Germinal center (tissue), 1 donor: ENCODE measurements at places on chromosomes 12 and 14.
A peak's percentile ranks its signal among the peaks of the same experiment; 100 is the strongest.

GRCh38 chr14:97029800-97030199 lies 232.6 kb downstream of the VRK1 start:
- DNase-seq = no peak

DNA sequence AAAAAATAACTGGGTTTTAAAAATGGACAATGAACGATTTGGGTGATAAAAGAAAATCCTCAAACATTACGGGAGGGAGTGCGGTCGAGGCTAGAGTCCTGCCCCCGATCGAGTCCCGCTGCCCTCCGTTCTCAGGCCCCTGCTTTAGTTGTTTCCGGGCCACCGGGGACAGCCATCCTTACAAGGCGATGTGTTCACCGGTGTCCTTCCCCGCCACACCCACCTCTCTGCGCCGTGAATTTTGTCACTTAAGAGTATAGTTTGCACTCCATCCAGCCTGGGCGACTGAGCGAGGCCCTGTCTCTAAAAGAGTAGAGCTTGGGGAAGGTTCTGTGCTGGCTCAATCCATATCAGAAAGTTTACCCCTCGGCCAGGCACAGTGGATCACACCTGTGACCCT lies 2.9 kb downstream of the ULK1 start:
- no peak for DNase-seq

GRCh38 chr14:106786697-106787096 lies 1260.3 kb downstream of the TMEM121 start:
- DNase-seq = no peak

DNA sequence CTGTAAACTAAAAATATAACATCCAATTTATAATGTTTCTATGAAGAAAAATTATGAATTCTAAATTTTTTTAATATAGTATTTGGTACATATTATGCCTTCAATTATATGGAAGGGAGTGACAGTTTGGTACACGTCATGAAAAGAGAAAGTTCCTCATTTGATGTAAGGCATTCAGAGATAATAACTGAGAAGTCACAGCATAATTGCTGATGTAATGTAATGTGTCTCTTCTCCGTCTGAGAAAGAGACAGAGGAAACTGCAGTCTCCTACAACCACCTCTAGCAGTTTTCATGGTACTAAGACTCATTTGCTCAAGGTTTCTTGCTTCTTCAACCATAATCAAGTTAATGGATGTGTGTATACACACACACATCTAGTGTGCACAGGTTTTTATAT lies 2.3 kb upstream of the CD69 start:
- no peak for DNase-seq

DNA sequence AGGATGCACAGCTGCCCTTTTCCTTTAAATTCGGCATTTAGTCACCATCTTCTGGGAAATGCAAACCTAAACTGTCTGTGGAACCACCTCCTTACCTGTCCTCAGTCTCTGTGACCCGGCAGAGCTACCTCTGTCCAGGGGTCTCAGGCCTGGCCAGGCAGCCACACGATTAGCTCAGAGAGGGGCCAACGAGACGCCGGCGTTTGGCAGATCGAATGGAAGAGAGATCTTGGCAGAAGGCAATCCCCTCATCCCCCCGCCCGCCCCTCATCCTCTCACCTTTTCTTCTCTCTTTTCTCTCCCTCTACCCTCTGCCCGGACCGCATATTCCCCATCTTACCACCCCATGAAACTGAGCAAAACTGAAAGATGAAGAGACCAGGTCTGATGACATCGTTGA lies 101.0 kb downstream of the PIWIL1 start:
- DNase-seq = no peak

- DNase-seq = peak; percentile 14
These were observed 1.2 kb downstream of the PELI2 start for GRCh38 chr14:56119201-56119981.

DNA sequence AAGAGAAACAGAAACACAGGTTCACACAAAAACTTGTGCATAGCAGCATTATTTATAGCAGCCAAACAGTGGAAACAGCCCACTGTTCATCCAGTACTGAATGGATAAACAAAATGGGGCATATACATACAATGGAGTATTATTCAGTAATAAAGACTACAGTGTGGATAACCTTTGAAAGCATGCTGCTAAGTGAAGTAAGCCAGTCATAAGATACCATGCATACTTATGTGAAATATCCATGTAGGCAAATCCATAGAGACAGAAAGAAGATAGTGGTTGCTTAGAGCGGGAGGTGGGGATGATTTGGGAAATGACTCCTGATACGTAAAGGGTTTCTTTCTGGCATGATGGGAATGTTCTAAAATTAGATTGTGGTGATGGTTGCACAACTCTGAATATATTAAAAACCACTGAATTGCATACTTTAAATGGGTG lies 99.4 kb downstream of the CRADD start:
- DNase-seq = no peak

DNA sequence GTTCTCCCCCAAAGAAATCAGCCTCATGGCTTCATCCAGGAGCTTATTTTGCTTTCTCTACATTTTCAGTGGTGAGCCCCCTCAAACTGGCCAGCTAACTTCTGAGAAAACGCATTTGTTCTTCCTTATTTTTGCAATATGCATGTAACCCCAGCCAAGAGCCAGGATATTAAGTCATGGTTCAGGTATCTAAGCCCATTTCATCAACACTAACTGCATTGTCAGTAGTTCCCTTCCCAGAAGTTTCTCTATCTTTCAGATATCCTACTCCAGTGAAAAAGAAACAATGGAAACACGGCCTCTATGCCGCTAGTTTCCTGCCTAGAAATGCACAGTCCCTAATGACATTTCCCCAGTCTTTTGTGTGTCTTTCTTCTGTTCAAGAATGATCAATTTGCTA lies 102.8 kb upstream of the RASSF8 start:
- no peak for DNase-seq

- no peak for DNase-seq
These were observed 6.5 kb downstream of the EPS8 start for GRCh38 chr12:15782667-15783066.

DNA sequence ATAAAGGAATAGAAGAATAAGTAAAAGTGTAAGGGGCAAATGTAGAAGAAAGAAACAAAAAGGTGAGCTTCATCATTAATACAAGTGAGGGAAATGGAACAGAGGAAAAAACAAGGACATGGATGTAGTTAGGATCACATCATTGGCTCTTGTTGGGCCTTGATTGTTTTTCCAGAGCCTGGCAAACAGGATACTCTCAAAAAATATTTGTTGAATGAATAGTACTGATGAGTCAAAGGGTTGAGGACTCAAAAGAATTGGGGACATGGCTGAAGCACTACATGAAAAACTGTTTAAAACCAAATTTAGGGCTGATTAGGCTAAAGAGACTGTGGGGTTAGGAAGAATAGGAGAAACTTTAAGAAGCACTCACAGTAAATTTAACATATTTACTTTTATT lies 11.4 kb upstream of the SRP54 start:
- DNase-seq = no peak

DNA sequence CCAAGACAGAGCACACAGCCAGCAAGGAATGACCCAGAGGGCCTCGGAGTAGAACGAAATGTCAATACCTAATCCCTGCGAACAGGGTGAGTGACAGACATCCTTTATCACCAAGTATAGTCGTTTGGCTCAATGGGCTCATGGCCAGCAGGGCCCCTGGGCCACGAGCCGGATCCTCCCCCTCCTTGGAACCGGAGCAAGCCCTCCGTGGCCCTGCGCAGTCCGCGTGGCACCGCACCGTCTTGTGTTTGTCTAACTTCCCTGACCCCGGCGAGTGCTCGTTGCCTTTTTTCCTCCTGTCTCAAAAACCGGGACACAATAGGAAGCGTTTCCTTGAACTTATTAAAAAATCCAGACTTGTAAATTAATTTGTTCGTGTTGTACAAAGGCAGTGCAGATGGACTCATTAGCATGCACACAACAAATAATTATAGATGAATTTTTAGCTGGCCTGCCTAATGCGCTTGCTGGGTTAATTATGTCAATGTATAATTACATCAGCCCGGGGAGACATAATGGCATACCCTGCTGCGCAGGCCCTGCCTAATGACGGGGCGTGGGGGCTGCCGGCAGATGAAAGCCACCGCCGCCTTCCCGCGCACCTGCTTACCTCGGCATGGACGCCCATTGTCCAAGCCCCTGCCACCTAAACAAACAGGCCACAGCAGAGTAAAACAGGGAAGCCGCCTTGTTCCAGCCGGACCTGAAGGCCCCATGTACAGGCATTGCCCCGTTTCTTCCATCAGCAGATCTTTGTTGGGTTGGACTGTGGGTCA lies 81.6 kb downstream of the PHETA1 start:
- DNase-seq = no peak

DNA sequence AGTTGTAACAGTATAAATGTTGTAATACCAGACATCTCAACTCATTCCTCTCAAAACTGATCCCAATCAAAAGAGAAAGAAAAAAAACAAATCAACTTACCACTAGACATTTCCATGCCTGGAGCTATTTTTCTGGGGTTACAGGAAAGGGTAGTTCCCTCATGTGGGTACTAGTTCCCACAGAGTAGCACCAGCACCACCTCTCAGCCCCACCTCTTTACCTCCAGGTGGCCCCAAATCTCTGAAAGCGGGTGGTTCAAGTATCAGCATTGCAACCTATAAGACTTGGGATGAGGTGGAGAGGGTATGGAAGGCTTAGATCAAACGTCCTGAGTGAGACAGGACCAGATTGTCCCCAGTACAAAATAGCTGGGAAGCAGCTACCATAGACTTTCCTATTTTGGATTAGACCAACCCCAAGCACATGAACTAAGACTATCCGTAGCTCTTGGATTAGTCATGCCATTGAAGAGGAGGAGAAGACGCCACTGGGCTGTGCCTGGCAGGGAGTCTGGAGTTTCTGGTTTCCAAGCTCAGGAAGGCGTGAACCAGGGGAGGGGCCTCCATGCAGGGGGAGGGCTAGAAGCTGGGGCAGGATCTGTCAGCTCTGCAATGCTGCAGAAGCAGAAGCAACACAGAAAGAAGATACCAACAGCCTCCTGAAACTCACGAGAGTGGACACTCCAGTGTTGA lies at the start of gene SLC39A2:
SLC39A2 (plus strand) TSS at position 620 of the 693 bp plus-strand sequence. CDS start 154 bp downstream, outside the sequence.
- DNase-seq = no peak

DNA sequence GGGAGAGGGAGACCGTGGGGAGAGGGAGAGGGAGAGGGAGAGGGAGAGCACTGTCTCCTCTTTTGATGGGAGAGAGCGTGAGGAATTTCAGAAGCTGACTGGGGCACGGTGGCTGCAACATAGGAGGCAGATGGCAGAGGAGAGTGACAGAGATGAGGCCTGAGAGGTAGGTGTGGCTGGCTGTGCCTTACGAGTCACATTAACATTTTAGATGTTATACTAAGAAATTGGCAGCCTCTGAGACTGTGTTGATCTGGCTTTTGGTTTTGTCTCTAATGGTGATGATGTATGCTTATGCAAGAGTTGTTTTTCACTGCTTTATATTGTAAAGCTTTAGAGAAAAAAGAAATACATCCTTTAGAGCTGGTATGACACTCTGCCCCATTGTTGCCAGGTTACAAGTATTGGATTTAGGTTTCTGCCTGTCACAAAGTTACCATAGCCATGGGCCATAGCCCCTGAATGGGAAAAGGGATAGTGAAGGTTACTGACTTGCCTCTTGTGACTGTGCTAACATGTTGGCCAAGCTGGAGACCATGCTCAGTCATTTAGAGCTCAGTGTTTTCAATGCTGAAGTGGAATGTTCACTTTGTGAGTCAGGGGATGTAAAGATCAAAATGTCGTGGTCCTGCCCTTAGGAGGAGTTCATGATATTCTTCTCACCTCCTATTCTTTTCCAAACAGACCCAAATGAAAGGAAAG lies 186.2 kb downstream of the SYNE2 start:
- DNase-seq = no peak

DNA sequence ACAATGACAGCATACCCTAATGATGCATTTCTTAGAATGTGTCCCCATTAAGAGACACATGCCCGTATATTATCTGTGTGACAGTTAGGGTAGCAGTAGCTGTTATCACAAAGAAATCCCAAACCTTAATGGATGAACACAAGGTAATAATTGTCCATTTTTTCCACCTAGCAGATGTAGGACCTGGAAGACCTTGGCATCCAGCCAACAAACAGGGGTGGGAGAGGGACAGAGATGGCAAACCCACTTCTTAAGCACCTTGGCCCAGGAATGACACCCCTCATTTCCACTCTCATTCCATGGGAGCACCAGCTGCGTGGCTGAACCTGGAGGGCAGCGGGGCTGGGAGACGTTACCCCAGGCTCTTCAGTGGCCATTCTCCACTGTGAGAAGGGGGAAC lies 679.0 kb downstream of the AACS start:
- no peak for DNase-seq

DNA sequence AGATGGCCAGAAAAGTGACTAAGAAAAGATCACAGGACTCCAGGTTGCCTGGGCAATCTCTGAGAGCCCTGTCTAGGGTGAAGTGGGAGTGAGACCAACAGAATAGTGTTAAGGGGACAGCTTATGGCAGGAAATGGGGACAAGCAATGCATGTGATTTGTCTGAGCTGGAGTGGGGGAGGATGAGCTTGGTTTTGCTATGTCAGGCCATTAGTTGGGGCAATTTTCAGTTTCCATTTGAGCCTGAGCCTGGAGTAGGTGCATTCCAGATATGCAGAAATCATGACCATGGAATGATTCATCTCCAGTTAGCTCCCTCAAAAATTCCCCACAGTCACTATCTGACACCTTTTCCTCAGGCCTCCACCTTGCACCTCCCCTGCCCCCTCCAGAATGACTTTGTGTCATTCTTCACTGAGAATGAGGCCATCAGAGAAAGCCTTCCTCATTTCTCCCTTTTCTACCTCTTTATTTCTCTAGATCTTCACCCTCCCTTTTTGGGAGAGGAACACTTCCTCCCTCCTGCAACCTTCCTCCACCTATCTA lies 150.9 kb upstream of the PLEKHG7 start:
- DNase-seq = no peak

DNA sequence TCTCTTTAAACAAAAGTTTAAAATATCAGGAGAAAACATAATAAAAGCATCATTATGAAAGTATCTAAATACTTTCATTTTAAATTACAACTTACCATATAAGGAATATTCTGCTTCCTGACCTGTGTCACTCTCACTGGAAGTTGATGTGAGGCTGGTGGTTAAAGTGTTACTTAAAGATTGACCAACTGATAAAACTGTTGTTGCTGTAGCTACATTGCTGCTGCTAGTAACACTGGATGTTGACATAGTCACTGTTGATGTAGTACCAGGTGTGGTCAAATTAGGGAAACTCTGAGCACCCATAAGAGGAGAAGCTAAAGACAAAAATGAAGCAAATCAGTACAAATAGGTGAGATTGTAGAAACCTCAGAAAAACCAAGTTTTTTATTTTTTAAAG lies 79.9 kb downstream of the HECTD1 start:
- DNase-seq = no peak

GRCh38 chr12:53492188-53492587 lies 7.1 kb downstream of the MAP3K12 start:
- no peak for DNase-seq
